ENCODE measurements at places on chromosomes 11 and 22.

GRCh38 chr22:24207264-24208011, 26.2 kb downstream of the SUSD2 start:
- no peak for DNase-seq

DNA sequence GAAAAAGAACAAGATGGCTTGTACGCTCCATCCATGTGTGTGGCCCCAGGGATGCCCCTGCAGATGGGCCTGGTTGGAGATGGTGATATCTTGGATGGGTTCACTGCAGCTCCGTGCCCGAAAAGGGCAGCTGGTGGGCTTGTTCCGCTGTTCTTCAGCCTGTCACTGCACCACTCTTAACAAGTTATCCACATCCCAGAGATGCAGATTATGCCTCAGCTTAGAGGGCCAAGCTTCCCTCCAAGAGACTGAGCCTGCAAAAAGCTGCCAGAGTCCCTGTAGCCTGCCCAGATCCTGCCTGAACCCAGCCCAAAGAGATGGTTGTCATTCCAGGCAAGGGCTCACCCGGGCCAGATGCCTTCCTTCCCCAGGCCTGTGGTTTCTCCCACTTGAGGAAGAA, 308.0 kb downstream of the OPCML start:
- no peak for DNase-seq

DNA sequence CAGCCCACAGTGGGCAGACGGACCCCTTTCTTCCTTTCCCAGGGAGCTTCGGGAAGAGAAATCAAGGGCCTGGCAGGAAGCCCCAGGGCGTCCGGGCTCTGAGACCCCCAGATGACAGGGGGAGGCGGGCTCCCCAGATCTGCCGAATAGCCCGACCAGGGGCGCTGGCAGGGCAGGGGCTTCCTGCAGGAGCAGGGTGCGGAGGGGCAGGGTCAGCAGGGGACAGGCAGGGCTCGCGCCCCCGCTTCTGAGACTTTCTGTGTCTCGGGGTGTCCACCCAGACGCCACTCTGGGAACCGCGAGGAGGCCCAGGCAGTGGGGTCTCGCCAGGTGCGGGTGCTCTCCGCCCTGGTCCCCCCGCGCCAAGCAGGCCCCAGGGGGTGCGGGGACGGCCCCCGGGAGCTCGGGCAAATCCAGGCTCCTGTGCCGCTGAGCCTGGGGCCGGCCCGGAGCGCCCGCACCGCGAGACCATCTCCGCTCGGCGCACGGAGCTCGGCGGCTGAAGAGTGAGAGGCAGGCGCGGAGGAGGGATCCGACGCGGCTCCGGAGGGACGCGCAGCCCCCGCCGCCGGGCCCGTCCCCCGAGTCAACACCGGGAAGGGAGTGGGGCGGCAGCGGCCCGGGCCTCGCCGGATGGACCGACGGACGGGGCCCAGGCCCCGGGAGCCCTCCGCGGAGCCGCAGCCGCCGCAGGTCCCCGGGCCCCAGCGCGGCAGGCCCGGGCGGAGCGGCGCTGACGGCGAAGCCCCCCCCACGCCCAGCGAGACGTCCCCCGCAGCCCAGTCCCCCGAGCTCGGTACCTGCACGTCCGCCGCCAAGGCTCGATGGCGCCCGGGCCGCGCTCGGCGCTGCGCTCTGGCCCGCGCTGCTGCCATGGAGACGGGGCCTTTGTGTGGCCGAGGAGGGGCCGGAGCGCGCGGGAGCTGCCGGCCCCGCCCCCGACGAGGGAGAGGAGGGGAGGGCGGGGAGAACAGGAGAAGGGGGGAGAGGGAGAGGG, at the start of gene PLXNB2:
Gene PLXNB2 (minus strand): TSS at position 894 of the 997 bp plus-strand sequence. CDS start 17,062 bp downstream, outside the sequence.
- DNase-seq: no peak

DNA sequence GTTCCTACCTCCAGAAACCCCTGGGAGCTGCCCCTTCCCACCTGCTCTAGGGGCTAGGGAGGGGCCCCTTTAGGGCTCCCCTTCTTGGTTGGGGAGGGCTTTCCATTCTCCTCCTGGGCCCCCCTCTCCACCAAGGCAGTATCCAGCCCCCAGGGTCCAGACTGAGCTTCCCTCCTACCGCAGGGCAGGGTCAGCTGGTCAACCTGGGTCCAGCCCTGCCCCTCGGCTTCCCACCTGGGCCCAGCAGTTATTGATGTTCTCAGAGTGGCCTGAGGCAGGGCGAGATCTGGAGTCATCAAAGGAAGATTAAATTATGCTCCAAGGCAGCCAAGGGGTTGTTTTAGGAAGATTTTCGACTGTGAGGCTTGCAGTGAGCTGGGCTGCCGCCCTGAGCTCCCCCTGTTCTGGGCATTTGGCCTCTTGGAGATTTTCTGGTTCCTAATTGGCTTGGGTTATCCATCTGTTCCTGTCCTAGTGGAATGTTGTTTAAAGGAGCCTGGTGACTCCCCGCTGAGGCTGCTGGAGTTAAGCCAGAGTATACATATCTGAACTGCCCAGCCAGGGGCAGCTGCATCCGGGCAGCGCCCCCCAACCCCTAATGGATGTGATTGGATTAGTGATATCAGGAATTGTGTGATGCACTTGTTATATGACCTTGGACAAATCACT, 1.8 kb upstream of the SLC22A8 start:
- no peak for DNase-seq

GRCh38 chr11:30608534-30608933, 22.4 kb upstream of the MPPED2 start:
- DNase-seq: no peak

- DNase-seq: no peak
Observed at GRCh38 chr11:36874291-36874690, 276.3 kb upstream of the RAG2 start.

DNA sequence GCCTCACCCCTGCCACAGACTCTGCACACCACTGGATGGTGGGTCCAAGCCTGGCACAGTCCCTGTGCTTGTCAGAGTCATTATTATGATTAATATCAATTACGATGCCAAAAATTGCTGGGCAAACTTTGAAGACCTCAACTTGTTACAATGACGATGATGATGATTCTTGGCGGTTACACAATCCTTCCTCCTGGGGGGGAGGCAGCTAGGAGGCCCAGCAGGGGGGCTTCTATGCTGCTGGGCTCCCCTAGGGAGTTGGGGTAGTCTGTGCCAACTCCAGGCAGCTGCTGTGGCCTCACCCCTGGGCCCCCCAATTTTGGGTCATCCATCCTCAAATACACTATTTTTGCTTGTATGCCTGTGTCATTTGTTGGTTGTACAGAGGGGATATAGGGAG, 12.0 kb downstream of the SLC35E4 start:
- DNase-seq: no peak

GRCh38 chr11:108628812-108629211, 35.2 kb upstream of the EXPH5 start:
- no peak for DNase-seq

DNA sequence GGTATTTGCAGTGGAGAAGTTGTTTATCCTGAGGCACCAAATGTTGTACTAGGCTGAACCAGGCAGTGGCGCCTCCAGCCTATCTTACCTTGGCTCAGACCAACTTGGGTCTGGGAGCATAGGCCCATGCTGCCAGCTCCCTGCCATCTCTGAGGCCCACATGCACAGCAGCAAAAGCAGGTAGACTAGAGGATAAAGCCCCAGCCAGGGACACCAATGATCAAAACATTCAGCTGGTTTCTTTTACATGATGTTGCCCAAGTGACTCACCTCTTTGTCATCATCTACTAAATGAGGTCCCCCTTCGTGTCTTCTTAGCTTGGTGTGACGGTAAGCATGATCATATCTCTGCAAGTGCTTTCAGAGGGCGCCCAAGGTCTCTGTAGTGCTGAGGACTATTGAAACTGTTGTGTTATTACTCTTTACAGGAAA, 112.1 kb upstream of the DRD2 start:
- no peak for DNase-seq

DNA sequence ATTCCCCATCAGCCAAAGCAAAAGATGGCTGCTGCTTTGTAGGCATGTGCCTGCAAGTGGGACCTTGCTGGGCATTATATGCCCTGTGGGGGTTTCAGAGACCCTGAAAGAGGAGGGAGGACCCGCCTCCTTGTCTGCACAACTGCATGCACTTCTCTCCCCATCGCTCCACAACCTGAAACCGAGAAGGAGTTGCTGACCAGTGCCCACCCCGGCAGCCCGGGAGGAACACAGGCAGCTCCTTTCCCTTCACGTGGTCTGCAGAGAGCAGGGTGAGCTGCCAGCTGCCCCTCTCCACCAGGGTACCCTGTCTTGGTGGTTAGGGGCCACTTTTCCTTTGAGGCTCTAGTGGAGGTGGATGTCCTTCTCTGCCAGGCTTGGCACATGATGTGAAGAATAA, 1.4 kb upstream of the TMEM132A start:
- DNase-seq: no peak

GRCh38 chr11:10709299-10710086, 15.9 kb upstream of the IRAG1 start:
- no peak for DNase-seq

Data from stimulated activated CD4-positive, alpha-beta T cell treated with anti-CD3 and anti-CD28 coated beads, Interleukin-15, amount 100 ng/mL, for 1 hour (primary cell).